ENCODE measurements at places on chromosomes 1 and 21.

GRCh38 chr1:203268901-203269653 lies 36.2 kb upstream of the BTG2 start:
- H3K27ac ChIP-seq = no peak overlapping the region
- no peak overlapping the region for H3K4me3 ChIP-seq
- no peaks in the 10 kb centered on the region for H3K36me3 ChIP-seq
- peaks cover 6% of the 10 kb centered on the region for H3K4me1 ChIP-seq

GRCh38 chr1:22606161-22606560 lies 30.3 kb upstream of the C1QA start:
- H3K27me3 ChIP-seq = peaks cover 16% of the 10 kb centered on the region
- H3K4me1 ChIP-seq = no peaks in the 10 kb centered on the region
- no peaks in the 10 kb centered on the region for H3K36me3 ChIP-seq

GRCh38 chr21:45379901-45380330 lies 25.0 kb upstream of the COL18A1 start:
- DNase-seq = no peak
- H3K27ac ChIP-seq = no peak overlapping the region

DNA sequence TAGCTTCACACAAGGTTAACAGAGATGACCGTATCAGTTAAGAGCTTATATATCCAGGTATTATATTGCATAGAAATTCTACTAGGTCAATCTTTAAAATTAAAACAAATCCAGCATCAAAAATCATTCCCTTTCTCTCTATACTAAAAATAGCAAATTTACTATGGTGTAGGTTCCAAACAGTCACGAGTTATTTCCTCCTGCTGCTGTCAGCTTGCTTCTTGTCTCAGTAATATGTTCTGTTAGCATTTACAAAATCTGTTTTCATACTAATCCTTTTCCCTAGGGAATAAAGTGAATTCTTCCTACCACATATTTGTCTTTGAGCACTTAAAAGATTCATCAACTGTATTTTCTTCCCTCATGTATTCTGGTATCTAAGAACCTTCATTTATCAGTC lies 2.5 kb downstream of the WDR26 start:
- peaks cover 29% of the 10 kb centered on the region for H3K36me3 ChIP-seq
- DNase-seq = no peak
- peak overlapping the region; percentile 87 for H3K4me3 ChIP-seq
- H3K27me3 ChIP-seq = no peaks in the 10 kb centered on the region
- H3K4me1 ChIP-seq = peaks cover 40% of the 10 kb centered on the region

DNA sequence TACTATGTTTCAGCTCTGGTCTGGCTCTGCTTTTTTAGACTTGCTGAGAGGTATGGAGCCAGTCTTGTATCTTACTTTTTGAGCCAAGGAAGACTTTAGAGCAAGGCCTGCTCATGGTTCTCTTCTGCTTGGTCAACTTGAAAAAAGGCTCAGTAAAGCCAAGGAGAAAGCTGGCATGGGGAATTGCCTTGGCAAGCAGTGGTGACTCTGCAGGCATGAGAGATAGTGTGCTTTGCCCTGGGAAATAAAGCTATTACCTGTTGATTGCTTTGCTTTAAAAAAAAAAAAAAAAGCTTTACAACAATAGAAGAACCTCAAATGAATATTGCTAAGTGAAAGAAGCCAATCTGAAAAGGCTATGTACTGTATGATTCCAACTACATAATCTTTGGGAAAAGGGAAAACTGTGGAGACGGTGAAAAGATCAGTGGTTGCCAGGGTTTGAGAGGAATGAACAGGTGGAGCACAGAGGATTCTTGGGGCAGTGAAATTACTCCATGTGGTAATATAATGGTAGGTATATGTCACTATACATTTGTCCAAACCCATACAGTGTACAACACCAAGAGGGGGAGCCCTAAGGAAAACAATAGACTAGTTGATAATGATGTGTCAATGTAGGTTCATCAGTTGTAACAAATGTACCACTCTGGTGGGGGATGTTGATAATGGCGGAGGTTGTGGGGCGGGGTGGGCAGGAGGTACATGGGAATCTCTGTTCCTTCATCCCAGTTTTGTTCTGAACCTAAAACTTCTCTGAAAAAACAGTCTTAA lies 87.6 kb downstream of the HMCN1 start:
- no peaks in the 10 kb centered on the region for H3K27me3 ChIP-seq
- DNase-seq = no peak
- no peak overlapping the region for H3K4me3 ChIP-seq
- H3K27ac ChIP-seq = no peak overlapping the region

- H3K27ac ChIP-seq = no peak overlapping the region
- H3K4me1 ChIP-seq = no peaks in the 10 kb centered on the region
- H3K4me3 ChIP-seq = no peak overlapping the region
- H3K27me3 ChIP-seq = no peaks in the 10 kb centered on the region
- H3K36me3 ChIP-seq = no peaks in the 10 kb centered on the region
Observed at GRCh38 chr1:192445241-192445640, 128.4 kb downstream of the RGS21 start.

- H3K27ac ChIP-seq = no peak overlapping the region
- H3K4me1 ChIP-seq = no peaks in the 10 kb centered on the region
- H3K4me3 ChIP-seq = no peak overlapping the region
- no peaks in the 10 kb centered on the region for H3K36me3 ChIP-seq
- peaks cover 8% of the 10 kb centered on the region for H3K27me3 ChIP-seq
Observed at GRCh38 chr1:29767088-29767685, 530.9 kb downstream of the PTPRU start.

DNA sequence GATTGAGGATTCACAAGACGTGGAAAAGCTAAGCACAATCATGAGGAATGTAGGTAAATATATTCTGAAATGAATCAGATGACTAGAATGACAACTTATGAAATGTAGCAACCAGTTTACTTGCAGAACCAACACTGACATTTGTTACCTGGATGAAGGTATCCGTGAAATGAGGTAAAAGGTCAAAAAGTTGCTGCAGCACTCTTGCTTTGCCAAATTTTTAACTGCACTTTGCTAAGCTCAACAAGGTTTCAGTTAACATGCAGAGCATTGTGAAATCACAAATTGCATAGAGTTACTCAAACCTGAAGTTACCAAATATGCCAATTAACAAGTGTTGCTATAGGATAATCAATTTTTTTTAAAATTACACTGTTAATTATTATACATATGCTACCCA lies 1280.1 kb downstream of the KCNT2 start:
- H3K4me1 ChIP-seq = no peaks in the 10 kb centered on the region
- H3K27me3 ChIP-seq = no peaks in the 10 kb centered on the region
- no peak overlapping the region for H3K27ac ChIP-seq

GRCh38 chr1:45393718-45394302 lies 53.6 kb upstream of the MUTYH start:
- no peaks in the 10 kb centered on the region for H3K4me1 ChIP-seq
- no peak overlapping the region for H3K4me3 ChIP-seq
- DNase-seq = no peak
- no peaks in the 10 kb centered on the region for H3K36me3 ChIP-seq

DNA sequence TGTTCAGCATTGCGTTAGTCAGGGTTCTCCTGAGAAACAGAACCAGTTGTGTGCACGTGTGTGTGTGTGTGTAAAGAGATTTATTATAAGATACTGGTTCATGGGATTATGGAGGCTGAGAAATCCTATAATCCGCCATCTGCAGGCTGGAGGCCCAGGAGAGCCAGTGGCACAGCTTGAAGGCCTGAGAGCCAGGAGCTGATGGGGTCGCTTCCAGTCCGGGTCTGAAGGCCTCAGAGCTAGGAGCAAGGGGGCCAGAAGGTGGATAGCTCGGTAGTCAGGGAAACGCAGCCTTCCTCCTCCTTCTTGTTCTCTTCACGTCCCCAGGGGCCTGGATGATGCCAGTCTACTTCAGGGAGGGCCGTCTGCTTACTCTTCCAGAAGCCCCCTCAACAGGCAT lies 37.7 kb downstream of the FAAP20 start:
- DNase-seq = no peak
- no peaks in the 10 kb centered on the region for H3K4me1 ChIP-seq
- no peak overlapping the region for H3K27ac ChIP-seq

DNA sequence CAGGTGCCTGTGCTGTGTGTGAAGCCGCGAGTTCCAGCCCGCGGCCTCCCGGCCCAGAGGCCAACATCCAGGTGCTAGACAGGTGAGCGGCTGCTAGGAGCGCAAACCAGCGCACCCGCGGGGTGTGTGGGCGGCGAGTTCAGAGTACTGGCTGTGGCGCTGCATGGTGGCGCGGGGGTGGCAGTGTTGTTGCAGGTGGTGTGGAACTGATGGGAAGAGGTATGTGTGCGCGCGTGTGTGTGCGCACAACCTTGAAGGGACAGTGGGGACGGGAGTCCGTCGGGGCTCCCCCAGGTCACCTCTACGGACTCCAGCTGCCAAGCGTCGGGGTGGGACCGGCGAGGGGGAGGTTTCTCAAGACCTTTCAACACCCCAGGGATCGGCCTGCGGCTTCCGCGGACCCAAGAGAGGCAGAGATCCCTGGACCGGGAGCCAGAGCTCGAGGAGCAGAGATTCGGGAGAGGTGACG lies 433 bp upstream of the DMBX1 start:
- H3K4me1 ChIP-seq = peaks cover 5% of the 10 kb centered on the region
- H3K36me3 ChIP-seq = no peaks in the 10 kb centered on the region
- peak overlapping the region; percentile 46 for H3K4me3 ChIP-seq
- no peak for DNase-seq
- H3K27me3 ChIP-seq = no peaks in the 10 kb centered on the region

- DNase-seq = no peak
- no peak overlapping the region for H3K4me3 ChIP-seq
- H3K36me3 ChIP-seq = no peaks in the 10 kb centered on the region
Observed at GRCh38 chr21:25314247-25314646, 293.0 kb downstream of the MRPL39 start.

DNA sequence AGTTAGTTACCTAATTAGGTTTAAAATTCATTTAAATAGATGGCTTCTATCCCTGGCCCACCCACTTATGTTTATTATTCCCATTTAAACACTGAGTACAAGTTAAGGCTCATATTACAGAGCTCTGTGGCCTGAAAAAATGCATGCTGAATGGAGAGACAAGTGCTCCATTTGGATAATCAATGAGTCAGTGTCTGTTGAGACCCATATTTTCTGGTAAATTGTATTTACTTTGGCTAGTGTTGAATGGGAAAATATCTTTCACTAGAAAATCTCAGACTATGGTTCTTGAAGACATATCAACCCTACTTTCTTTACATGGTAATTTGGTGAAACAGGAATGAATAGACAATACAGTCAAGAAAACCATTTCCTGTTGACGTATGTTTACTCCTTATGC lies 356.0 kb downstream of the S1PR1 start:
- H3K36me3 ChIP-seq = no peaks in the 10 kb centered on the region
- no peaks in the 10 kb centered on the region for H3K27me3 ChIP-seq
- DNase-seq = no peak
- H3K4me1 ChIP-seq = no peaks in the 10 kb centered on the region
- no peak overlapping the region for H3K27ac ChIP-seq

DNA sequence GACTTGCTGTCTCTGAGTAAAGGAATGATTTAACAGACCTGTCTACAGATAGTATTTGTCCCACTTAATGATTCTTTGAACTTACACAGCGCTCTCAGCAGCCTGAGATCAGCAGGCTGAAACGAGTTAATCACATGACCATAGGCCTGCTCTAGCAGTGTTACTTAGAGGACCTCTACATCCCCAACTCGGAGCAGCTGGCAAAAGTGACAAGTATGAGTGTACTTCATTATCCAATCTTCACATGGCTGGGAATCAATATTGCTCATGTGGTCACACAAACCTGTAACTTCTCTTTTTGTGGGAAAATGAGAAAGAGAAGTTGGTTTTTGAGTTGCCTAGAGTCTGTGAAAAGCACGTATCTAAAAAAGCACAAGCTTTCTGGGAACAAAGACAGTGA lies 11.4 kb upstream of the ATP13A2 start:
- no peaks in the 10 kb centered on the region for H3K27me3 ChIP-seq

GRCh38 chr1:202642619-202643291 lies 67.5 kb downstream of the SYT2 start:
- H3K4me1 ChIP-seq = 0 out of 2 replicates have a peak, but pooled peaks cover 7% of the 10 kb centered on the region
- H3K27ac ChIP-seq = no peak overlapping the region
- H3K4me3 ChIP-seq = 0 out of 2 replicates have a peak overlapping the region, but pooled peaks have one; percentile 12
- DNase-seq = no peak

DNA sequence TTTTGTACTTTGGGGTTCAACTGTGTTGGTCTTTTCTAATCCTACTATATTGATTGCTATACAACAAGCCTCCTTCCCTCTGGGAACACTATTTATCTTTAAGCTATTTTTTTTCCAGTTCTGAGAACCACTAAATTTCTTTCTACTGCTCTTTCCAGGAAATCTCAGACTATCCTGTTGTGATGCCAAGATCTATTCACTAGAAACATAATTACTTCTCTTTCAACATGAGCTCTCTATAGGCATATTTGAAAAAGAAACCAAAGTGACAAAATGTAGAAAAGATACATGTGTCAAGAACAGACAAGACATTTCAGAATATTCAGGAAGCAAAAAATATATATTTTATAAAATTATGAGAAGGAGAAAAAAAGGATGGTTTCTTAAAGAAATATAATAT lies 82.9 kb downstream of the SLC44A5 start:
- H3K36me3 ChIP-seq = no peaks in the 10 kb centered on the region
- H3K27me3 ChIP-seq = no peaks in the 10 kb centered on the region
- H3K4me1 ChIP-seq = no peaks in the 10 kb centered on the region
- H3K27ac ChIP-seq = no peak overlapping the region
- DNase-seq = no peak

DNA sequence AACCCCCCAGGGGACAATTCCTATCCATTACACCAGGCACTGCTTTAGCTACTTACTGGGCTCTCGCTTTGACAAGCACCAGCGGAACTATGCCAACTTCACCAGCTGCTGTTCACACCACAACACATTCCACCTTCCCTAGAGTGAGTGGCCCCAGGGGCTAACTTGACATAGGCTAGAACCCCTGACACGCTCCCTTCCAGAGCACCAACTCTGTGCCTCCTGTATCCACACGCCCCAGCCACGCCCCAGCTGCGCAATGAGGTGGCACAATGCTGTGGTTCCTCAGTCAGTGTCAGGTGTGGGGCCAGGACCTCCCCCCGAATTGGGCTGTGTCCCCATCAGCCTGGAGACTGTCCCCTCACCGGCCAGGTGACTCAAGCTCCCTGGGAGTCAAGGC lies 11.7 kb upstream of the FGR start:
- H3K27me3 ChIP-seq = no peaks in the 10 kb centered on the region
- DNase-seq = no peak
- no peaks in the 10 kb centered on the region for H3K36me3 ChIP-seq
- H3K4me1 ChIP-seq = peaks cover 2% of the 10 kb centered on the region
- no peak overlapping the region for H3K4me3 ChIP-seq

DNA sequence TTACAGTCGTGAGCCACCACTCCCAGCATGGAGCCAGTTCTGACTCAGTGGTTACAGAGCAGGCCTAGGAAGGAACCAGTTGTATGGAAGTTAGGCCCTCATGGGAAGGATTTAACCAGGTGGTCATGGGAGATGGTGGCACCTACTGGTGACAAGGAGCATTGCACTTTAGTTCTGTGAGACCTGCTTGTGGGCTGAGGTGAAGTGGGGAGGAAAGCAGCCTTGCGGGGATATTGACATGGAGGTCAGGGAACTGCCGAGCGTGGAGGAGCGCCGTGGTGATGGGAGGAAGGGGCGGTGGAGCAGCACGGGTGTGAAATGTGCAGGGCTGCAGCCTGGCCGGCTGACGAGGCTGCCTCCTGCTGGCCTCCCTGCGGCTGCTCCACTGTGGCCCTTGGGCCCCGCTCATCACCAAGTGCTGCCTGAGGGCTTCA lies 100.4 kb downstream of the GALNT2 start:
- no peaks in the 10 kb centered on the region for H3K36me3 ChIP-seq
- no peak overlapping the region for H3K27ac ChIP-seq
- H3K4me1 ChIP-seq = no peaks in the 10 kb centered on the region
- H3K27me3 ChIP-seq = no peaks in the 10 kb centered on the region
- H3K4me3 ChIP-seq = no peak overlapping the region
